ENCODE measurements at places on chromosomes 16 and 17.
A peak's percentile ranks its signal among the peaks of the same experiment; 100 is the strongest.

DNA sequence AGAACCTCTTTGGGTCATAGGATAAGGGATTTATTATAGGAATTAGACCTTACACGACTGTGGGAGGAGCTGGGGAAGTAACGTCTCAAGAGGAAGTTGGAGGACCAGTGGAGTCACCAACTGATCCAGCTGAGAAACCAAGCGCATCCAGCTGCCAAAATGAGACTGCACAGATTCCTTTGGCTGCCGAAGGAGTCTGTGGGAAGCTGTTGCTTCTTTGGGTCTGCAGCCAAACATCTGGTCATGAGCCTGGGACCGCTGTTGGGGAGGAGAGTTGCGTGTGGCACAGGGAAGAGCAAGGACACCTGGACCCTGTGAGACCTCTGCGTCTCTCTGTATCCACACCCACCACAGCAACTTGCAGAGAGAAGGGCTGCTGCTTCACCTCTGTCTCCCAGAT is 2.4 kb upstream of the NACA2 start:
- DNase-seq: no peak

DNA sequence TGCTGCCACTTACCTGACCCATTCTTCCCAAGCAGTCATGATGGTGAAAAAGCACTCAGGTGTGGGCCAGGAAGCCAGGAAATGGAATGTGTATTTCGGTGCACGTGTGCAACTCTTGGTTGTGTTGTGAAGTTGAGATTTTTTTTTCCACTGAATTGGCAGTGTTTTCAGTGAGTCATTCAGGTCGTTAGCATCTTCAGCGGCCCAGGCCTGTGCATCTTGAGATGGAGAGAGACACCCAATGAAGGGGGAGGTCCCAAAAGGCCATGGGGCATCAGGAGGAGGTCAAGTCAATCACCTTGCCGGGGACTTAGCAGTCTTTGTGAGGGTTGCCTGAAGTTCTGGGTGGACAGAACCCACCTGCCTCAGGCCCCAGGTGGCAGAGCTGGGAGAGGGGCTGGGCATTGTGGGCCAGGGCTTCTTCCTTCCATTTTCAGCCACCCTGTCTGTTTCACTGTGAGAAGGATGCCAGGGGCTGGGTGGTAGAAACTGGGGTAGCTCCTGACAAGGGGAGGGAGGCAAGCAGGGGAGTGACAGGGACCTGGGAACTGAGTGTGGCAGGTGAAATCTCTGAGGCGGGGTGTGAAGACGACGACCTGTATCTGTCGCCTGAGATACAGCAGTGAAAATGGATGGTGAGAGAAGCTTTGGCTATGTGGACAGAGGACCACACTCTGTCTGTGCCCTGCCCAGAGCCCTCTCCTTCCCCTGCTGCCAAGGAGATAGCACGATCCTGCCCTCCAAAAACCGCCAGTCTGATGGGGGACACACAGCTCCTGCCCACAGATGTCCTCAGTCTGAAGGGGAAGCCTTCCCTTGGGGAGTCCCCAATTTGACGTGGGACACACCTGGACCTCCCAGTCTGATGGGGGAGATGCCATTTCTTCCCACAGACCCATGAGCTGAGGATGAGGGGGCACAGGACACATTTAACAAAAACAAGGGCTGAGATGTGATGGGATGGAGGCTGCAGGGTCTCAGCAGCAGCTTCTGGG is 11.9 kb downstream of the TBKBP1 start:
- no peak for DNase-seq

DNA sequence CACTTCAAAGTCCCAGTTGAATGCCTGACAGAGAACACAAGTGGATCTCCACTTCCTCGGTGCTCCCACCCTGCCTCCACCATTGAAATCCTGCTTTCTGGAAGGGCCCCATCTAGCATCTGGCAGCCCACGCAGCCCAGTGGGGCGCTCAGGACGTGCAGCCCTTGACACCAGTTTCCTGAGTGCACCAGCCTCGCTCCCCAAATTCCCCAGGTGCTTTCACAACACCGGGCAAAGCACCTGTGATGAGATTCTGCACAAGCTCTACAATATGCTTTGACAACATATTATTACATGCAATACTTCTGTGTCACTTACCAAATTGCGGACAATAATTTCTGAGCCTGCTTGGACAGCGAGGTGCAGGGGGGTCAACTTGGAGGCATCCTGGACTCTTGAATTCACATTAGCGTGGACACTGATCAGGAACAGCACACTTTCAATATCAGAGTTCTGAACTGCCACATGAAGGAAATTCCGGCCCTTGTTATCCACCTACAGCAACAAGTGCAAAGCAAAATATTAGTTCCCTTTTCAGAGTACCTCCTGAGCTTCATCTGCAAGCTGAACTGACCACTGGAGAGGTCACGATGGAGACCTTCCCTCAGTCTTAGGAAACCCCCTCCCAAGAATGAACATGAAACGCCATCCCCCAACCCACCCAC is 33.9 kb downstream of the CYB5D2 start:
- DNase-seq: no peak

GRCh38 chr16:1950559-1950958 is 3.9 kb downstream of the RPL3L start:
- DNase-seq: no peak

GRCh38 chr17:73711184-73711583 is 66.9 kb upstream of the SDK2 start:
- peak; percentile 31 for DNase-seq

Measured in suppressor macrophage treated with lipopolysaccharide for 4 hours (primary cell).